H1 (cell line): ENCODE measurements at places on chromosomes 12 and 14. TPM values are rescaled to one million over a fixed set of nuclear protein-coding genes. Genes with fewer than 3 reads are reported as not detected.

GRCh38 chr14:51082349-51082748 lies 12.6 kb downstream of the TRIM9 start:
- H3K27ac ChIP-seq = no peak overlapping the region
- H3K27me3 ChIP-seq = no peaks in the 10 kb centered on the region
- H3K36me3 ChIP-seq = no peaks in the 10 kb centered on the region

DNA sequence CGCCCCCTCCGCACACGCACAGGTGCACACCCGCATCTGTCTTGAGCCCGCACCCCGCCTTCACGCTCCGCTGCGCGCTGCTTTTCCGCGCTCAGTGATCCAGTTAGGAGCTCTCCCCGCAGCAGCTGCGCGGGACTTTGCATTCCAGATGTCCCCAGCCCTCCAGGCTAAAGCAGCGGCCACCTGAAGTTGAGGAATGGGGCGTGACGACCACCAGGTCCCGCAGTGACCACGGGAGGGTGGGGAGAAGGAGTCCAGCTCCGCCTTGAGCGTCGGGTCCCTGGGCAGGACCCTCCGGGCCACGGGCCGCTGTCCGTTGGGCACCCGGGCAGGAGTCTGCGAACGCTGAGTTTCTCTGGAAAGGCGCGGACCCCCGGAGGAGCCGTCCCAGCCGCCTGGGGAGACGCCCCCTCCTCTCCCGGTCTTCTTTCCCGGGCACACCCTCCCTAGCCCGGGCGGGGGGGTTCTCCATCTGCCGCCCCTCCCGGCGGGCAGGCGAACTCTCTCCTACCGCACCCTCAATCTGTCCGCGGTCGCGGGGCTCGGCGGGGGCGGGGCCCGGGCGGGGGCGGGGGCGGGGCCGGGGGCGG lies 334 bp upstream of the TMEM132C start:
- peaks cover 60% of the 10 kb centered on the region for H3K27me3 ChIP-seq
- peak overlapping the region; percentile 56 for H3K4me3 ChIP-seq
- peak; percentile 63 for DNase-seq
- H3K27ac ChIP-seq = no peak overlapping the region

DNA sequence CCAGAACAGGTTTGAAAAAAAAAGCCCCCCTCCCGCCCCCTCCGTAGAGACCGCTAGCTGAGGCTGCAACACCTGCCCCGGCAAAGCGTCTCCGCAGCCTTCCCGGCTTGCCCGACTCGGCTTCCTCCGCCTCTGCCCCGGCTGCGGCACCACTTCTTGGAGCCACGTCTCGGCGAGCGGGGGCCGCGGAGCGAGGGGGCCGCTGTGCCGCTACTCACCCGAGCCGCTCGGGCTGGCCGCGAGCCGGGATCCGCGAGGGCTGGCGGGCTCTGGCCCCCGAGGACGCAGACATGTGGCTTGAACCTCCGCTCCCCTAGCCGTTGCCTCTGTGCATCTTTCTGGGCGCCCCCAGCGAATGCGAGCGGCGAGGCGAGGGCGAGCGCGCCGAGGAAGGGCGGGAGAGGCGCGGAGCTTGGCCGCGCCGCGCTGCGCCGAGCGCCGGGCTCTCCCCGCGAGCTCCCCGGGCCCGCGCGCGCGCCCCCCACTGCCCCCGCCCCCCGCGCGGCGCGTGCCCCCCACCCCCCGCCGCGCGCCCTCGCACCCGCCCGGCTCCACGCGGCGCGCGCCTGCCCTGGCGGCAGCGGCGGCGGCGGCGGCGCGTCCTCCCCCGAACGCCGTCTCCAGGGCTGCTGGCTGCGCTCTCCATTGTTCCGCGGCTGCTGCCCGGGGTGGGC lies 249.5 kb downstream of the APAF1 start:
- H3K4me1 ChIP-seq = peaks cover 4% of the 10 kb centered on the region
- H3K4me3 ChIP-seq = peak overlapping the region; percentile 30
- no peak for DNase-seq
- peaks cover 47% of the 10 kb centered on the region for H3K27me3 ChIP-seq
- no peak overlapping the region for H3K27ac ChIP-seq

- H3K27me3 ChIP-seq = no peaks in the 10 kb centered on the region
- no peak overlapping the region for H3K27ac ChIP-seq
- peak; percentile 30 for DNase-seq
These were observed 69.3 kb downstream of the FBXO34 start for GRCh38 chr14:55340482-55340881.

GRCh38 chr14:93965287-93965821 lies 11.0 kb downstream of the ASB2 start:
- DNase-seq = no peak
- no peak overlapping the region for H3K4me3 ChIP-seq
- no peak overlapping the region for H3K27ac ChIP-seq
- H3K27me3 ChIP-seq = no peaks in the 10 kb centered on the region

- no peak for DNase-seq
- H3K27ac ChIP-seq = no peak overlapping the region
- H3K27me3 ChIP-seq = no peaks in the 10 kb centered on the region
- H3K36me3 ChIP-seq = no peaks in the 10 kb centered on the region
These were observed 126.7 kb upstream of the AEBP2 start for GRCh38 chr12:19312637-19313036.

- no peaks in the 10 kb centered on the region for H3K27me3 ChIP-seq
- no peak overlapping the region for H3K4me3 ChIP-seq
- DNase-seq = no peak
These were observed 40.5 kb downstream of the PCNX1 start for GRCh38 chr14:70947739-70948138.

- DNase-seq = no peak
- no peak overlapping the region for H3K4me3 ChIP-seq
- no peaks in the 10 kb centered on the region for H3K36me3 ChIP-seq
- no peaks in the 10 kb centered on the region for H3K4me1 ChIP-seq
- H3K27ac ChIP-seq = no peak overlapping the region
These were observed 449.4 kb downstream of the RERGL start for GRCh38 chr12:17640615-17641014.

GRCh38 chr14:56324856-56325699 lies 206.9 kb downstream of the PELI2 start:
- H3K27ac ChIP-seq = no peak overlapping the region
- H3K27me3 ChIP-seq = no peaks in the 10 kb centered on the region
- H3K4me1 ChIP-seq = no peaks in the 10 kb centered on the region
- no peaks in the 10 kb centered on the region for H3K36me3 ChIP-seq
- DNase-seq = no peak

- DNase-seq = no peak
- H3K27me3 ChIP-seq = no peaks in the 10 kb centered on the region
- H3K4me1 ChIP-seq = no peaks in the 10 kb centered on the region
- no peak overlapping the region for H3K4me3 ChIP-seq
These were observed 12.8 kb downstream of the CLSTN3 start for GRCh38 chr12:7142809-7143465.

GRCh38 chr14:76998910-76999309 lies 29.6 kb downstream of the IRF2BPL start:
- peaks cover 27% of the 10 kb centered on the region for H3K4me1 ChIP-seq
- no peak overlapping the region for H3K4me3 ChIP-seq
- DNase-seq = no peak
- no peaks in the 10 kb centered on the region for H3K36me3 ChIP-seq

DNA sequence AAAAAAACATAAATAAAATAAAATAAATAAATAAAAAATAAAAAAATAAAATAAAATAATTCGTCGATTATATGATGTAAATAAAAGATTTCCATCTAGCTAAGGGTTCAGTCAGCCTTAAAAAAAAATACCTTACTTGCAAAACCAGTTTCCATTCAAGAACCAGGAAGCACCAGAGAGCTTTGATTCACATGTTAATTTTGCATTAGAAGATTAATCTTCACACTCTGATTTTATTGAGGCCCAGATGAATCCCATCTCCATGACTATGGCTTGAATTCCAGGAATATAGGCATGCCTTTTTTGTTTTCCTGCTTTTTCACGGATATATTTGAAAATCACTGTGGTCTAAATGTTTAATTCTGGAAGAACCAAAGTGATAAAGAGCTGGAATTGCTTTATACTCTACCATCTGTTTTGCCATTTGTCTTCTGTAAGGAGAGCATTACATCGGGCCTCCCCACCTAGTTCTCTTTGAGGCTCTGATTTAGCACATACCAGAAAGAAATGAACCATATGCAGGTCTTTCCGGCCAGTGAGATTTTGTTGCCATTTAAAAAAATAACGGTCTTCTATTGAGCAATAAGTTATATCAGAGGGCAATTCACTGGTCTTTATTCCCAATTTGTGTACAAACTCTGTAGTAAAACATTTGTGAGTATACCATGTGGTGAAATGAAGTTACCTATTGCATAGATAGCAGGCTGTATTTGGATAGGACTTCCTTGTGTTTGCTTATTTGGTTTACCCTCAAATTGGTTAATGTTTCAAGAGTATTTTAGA lies 175.5 kb downstream of the AEBP2 start:
- no peak overlapping the region for H3K27ac ChIP-seq
- no peak overlapping the region for H3K4me3 ChIP-seq
- no peak for DNase-seq
- no peaks in the 10 kb centered on the region for H3K36me3 ChIP-seq

DNA sequence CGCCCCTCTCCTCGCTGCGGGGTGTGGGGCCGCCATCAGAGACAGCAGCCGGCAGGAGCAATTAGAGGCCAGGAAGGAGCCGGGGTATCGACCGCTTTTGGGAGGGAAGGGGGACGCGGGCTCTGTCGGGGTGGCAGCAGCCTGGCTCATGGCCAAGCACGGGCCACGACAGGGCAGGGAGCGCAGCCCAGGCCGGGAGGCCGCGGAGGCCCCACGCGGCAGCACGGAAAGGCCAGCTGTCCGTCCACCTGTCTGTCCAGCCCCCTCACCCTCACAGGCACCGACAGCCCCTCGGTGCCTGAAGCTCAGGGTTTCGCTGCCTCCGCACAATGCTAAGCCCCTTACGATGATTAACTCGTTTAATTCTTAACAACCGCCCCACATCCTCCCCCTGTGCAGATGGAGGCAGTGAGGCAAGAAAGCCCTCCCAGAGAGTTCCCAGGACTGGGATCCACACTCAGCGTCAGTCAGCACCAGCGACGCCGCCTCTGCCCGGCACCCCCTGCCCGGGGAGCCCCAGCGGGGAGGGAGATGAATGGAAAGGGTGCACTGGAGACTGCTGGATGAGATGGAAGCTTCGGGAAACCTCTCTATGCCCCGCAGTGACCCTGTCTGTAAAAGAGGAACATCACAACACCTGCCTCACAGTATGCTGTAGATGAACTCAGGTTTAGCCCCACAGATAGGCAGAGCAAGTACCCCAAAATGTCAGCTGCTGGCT lies 23.7 kb downstream of the NCOR2 start:
- H3K27ac ChIP-seq = peak overlapping the region; percentile 49; the same call in 1 of the 2 replicates
- no peaks in the 10 kb centered on the region for H3K27me3 ChIP-seq
- no peak for DNase-seq
- H3K4me3 ChIP-seq = no peak overlapping the region
- no peaks in the 10 kb centered on the region for H3K36me3 ChIP-seq
- H3K4me1 ChIP-seq = no peaks in the 10 kb centered on the region

DNA sequence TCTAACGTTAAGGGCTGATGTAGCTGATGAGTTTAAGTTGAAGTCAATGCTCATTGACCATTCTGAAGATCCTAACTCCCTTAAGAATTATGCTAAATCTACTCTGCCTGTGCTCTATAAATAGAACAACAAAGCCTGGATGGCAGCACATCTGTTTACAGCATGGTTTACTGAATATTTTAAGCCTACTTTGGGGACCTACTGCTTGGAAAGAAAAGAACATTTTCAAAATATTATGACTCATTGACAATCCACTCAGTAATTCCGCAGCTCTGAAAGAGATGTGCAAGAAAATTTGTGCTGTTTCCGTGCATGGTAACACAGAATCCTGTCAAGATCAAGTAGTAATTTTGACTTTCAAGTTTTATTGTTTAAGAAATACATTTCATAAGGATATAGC lies 35.0 kb upstream of the NAV3 start:
- DNase-seq = no peak
- no peaks in the 10 kb centered on the region for H3K36me3 ChIP-seq
- H3K27ac ChIP-seq = no peak overlapping the region

GRCh38 chr12:114409852-114410600 lies 4.1 kb upstream of the TBX5 start:
- no peak for DNase-seq
- H3K4me3 ChIP-seq = no peak overlapping the region
- peaks cover 10% of the 10 kb centered on the region for H3K4me1 ChIP-seq
- H3K36me3 ChIP-seq = no peaks in the 10 kb centered on the region
- no peak overlapping the region for H3K27ac ChIP-seq

DNA sequence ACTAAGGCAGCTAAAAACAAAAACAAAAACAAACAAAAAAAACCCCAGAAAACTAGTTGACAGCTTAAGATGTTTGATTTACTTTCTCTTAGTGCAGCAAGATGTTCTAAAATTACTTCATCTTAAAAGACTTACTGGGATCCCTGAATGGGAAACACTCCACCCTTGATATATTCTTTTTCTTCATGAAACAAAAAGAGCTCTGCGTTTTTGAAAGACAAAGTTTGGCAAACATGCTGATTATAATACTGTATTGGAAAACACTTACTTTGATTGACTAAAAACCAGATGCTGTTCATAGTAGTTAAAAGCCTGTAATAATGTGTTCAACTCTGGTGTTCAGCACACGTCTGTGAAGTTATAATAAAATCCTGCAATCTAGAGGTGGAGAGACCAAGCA lies 136.8 kb downstream of the SRGAP1 start:
- no peaks in the 10 kb centered on the region for H3K36me3 ChIP-seq
- H3K4me1 ChIP-seq = no peaks in the 10 kb centered on the region
- DNase-seq = no peak
- H3K27ac ChIP-seq = no peak overlapping the region
- H3K4me3 ChIP-seq = no peak overlapping the region

DNA sequence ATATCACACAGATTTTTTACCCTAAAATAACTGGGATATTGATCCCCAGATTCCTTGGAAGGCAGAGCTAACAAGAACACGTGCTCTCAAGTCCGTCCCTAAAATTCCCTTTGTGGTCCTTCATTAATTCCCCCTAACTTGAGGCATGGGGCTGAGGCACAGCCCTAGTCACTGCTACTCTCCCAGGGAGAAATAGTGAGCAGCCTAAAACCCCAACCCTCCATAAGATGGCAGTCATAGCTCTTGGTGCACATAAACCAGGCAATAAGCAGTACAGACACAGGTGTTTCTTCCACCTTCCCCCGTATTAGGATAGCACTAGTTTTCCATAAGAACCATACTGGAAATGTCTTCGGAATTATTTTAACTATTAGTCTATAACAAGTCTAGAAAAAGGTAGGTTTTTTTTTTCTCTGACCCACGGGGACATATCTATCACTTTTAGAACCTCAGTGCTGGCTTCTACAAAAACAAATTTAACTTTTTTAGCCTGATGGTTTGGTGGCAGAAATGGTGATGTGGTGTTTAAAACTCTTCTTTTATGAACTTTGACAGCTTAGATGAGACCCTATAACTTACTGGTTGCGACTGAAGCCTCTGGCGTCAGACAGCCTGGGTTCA lies 3.1 kb upstream of the ARHGEF40 start:
- no peak for DNase-seq
- H3K27ac ChIP-seq = no peak overlapping the region
- no peaks in the 10 kb centered on the region for H3K36me3 ChIP-seq
- peaks cover 2% of the 10 kb centered on the region for H3K4me1 ChIP-seq

FOXM1 gene
- 118 and 121 TPM in 2 replicates for total RNA-seq

RNASE3 gene
- not detected in 2 replicates for total RNA-seq

SCFD1 gene
- total RNA-seq = 64.5 and 65.6 TPM in 2 replicates

DPPA3 gene
- total RNA-seq = 1.2 and 1.6 TPM in 2 replicates

RFX4 gene
- not detected in 2 replicates for total RNA-seq

NANOG gene
- total RNA-seq = 229 and 231 TPM in 2 replicates

BTG1 gene
- 31.6 and 32.7 TPM in 2 replicates for total RNA-seq

RILPL1 gene
- total RNA-seq = 6.5 and 6.7 TPM in 2 replicates

SLC39A2 gene
- total RNA-seq = 0.22 TPM in 1 of 2 replicates, not detected in the other

LAG3 gene
- 2.8 and 3.1 TPM in 2 replicates for total RNA-seq

DEPDC4 gene
- total RNA-seq = 3.8 and 4.8 TPM in 2 replicates
